ENCODE measurements at places on chromosomes 4 and X.

DNA sequence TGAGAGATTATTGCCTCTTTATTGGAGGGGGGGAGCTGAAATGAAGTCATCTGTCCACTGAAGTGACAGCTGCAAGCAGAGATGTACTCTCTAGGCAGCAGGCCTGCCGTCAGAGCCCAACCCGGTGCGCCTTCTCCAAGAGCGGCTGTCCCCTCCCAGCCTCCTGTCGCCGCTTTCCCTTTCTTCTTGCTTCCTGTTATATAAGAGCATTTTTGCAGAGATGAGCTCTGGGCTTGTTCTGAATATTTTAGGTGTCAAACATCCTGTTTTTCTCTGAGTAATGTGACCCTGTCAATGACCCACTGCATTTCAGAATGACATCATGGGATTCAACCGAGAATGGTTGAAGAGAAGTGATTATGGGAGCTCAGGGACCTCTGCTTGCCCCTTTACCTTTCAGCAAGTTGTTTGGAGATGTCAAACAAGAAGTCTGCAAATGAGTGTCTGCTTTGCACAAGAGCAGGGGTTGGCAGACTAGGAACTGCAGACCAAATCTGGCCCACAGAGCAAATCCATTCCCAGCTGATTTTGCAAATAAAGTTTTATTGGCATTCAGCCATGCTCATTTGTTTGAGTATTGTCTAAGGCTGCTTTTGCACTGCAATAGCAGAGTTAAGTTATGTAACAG is 79.9 kb downstream of the SLC9A6 start:
- peak; percentile 62 for DNase-seq
- H3K27ac ChIP-seq: no peak overlapping the region
- no peak overlapping the region for H3K4me3 ChIP-seq
- H3K36me3 ChIP-seq: no peaks in the 10 kb centered on the region
- H3K4me1 ChIP-seq: no peaks in the 10 kb centered on the region

DNA sequence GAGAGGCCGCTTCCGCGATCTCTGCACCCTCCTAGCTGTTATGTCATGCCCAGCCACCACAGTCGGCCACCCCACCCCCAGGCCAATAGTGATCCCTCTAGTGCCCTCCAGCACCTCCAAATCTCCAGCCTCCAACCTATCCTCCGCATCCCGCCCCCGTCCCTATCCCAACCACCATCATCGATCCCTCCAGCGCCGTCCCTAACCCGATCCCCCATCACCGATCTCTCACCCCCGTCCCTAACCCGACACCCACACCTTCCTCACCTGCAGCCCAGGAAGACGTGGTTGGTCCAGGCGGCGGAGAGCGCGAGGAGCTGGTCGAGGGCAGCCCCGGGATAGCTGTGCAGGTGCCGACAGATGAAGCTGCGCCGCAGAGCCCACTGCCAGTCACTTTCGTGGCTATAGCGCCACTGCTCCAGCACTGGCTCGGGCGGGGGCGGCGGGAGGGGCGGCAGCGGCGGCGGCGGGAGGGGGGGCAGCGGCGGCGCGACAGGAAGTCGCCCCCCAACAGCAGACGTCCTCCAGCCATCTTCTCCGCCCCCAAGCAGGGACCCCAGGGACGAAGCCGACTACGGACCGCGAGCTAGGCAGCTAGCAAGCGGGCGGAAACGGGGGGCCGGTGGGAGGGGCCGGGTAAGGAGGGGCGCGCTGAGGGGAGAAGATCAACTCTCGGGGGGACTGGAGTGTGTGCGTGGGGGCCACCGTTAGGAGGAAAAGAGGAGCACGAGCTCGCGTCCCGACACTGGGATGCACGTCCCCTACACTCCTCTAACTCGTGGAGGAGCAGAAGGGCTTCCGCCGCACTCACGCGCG is 552 bp downstream of the NKRF start:
- H3K36me3 ChIP-seq: no peaks in the 10 kb centered on the region
- H3K4me3 ChIP-seq: peak overlapping the region; percentile 70
- H3K27ac ChIP-seq: peak overlapping the region; percentile 98
- H3K4me1 ChIP-seq: peaks cover 16% of the 10 kb centered on the region
- no peaks in the 10 kb centered on the region for H3K27me3 ChIP-seq

- no peak overlapping the region for H3K27ac ChIP-seq
- H3K36me3 ChIP-seq: no peaks in the 10 kb centered on the region
- H3K27me3 ChIP-seq: no peaks in the 10 kb centered on the region
- no peak overlapping the region for H3K4me3 ChIP-seq
- DNase-seq: no peak
Measured at GRCh38 chr4:149203256-149204001, 612.2 kb downstream of the IQCM start.

- H3K4me3 ChIP-seq: no peak overlapping the region
- H3K4me1 ChIP-seq: no peaks in the 10 kb centered on the region
- no peak overlapping the region for H3K27ac ChIP-seq
- no peaks in the 10 kb centered on the region for H3K27me3 ChIP-seq
- no peak for DNase-seq
Measured at GRCh38 chrX:45164995-45165394, 35.7 kb downstream of the DIPK2B start.

GRCh38 chr4:141913928-141914327 is 277.5 kb downstream of the IL15 start:
- no peaks in the 10 kb centered on the region for H3K4me1 ChIP-seq
- DNase-seq: no peak
- H3K4me3 ChIP-seq: no peak overlapping the region
- H3K27me3 ChIP-seq: no peaks in the 10 kb centered on the region
- no peaks in the 10 kb centered on the region for H3K36me3 ChIP-seq

- H3K4me1 ChIP-seq: no peaks in the 10 kb centered on the region
- H3K36me3 ChIP-seq: peaks cover 57% of the 10 kb centered on the region
- no peak overlapping the region for H3K4me3 ChIP-seq
- no peaks in the 10 kb centered on the region for H3K27me3 ChIP-seq
Measured at GRCh38 chr4:168247603-168248002, 70.9 kb downstream of the DDX60 start.

DNA sequence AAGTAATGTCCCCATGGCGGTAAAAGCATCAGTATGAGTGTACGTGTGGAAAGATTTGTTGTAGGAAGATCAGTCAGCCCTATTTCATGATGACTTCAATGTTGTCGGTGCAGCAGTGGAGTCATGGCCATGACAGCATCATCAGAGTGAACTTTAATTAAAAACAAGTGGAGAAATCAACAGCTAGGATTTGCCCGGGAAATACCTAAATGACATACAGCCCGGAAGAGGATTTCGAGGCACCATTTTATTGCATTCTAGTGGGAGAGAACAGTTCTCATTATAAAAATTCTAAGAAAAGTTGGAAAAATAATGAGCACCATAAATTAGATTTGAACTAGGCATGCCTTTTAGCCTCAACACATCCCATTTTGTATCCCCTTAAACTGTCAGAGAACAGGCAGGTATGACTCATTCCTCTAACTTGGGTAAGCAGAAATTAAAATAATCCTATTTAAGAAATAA is 170.1 kb downstream of the SHROOM3 start:
- no peaks in the 10 kb centered on the region for H3K4me1 ChIP-seq
- H3K4me3 ChIP-seq: no peak overlapping the region
- H3K36me3 ChIP-seq: no peaks in the 10 kb centered on the region

DNA sequence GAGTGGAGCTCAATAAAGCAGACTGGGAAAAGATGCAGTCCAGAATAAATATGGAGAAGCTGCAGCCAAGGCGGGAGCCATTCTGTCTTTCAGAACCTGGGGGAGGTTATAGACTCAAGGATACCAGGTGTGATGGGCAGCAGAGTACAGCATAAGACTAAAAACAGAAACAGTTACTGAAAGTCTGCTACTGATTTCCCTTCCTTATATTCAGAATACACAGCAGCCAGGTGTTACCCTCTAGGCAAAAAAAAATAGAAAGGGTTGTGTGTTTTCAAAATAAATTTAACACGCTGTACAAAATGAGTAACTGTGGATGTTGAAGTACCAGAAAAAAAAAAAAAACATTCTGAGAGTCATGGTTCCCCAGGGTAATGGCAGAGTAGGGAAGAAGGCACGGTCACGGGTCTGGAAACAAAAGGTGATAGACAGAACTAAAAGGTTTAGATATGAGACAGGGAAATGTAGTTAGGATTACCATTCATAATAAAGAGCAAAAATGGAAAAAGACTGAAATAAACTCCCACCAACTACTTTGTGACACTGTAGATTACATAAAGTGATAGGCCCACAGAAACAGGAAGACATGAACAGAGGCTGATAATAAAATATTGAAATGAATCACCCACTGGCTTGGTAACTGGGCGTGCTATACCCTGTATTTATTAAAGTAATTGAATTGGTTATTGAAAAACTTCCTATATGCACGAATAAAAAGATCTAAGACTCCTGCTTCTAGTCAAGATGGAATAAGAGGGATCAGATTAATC is 10.8 kb upstream of the HHIP start:
- no peaks in the 10 kb centered on the region for H3K27me3 ChIP-seq
- H3K4me3 ChIP-seq: no peak overlapping the region
- H3K4me1 ChIP-seq: no peaks in the 10 kb centered on the region

DNA sequence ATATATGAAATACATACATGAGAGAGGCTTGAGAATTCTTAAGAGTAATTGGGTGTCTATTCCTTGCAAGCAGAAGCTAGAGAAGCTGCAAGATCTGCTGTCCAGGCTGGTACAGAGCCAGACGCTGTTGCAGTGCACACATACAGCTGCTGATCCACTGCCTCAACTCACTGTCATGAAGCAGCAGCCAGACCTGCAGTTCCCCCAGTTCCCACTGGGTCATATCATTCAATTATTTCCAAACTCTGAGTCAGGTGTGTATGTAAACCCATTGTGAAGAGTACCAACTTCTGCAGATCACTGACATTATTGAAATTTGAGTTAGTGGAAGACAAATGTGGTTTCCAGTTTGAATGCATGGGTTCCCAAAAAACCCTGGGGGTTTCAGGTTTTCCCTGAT is 1212.8 kb upstream of the ADGRL3 start:
- no peaks in the 10 kb centered on the region for H3K36me3 ChIP-seq
- no peak overlapping the region for H3K27ac ChIP-seq
- no peaks in the 10 kb centered on the region for H3K4me1 ChIP-seq
- no peak for DNase-seq

DNA sequence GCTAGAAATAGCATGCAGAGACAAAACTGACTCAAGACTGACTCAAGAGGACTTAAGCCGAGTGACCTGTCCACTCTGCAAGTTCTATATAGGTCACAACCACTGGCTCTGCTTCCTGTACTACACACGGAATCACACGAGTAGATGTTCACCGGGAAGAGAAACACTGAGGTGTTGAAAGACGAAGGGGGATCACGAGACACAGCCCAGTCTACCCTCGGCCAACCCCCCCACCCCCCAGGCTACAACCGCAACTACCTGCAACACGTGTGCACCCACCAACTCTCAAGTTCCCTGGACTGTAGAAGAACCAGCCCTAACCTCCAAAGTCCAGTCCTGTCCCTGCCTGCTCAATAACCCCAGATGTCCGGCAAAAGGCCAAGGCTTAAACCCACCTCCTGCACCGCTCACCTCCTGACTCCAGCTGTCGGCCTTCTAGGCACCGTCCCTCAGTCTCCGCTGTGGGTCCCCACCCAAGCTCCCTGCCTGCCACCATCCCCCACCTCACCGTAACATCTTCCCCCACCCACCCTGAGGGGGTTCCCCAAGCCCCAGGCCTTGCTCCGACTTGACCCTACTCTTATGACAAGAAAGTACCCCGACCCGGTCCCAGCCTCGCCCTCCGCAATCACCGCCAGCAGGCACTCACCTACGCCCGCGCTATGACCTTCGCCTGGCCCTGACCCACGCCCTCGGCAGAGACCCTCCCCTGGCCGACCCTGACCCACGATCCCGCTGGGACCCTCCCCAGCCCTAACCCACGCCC is 739 bp downstream of the GAK start:
- peak; percentile 38 for DNase-seq
- H3K4me1 ChIP-seq: peaks cover 47% of the 10 kb centered on the region
- H3K27ac ChIP-seq: peak overlapping the region; percentile 83
- peak overlapping the region; percentile 61 for H3K4me3 ChIP-seq
- H3K27me3 ChIP-seq: no peaks in the 10 kb centered on the region

- H3K4me1 ChIP-seq: no peaks in the 10 kb centered on the region
- DNase-seq: no peak
- no peak overlapping the region for H3K4me3 ChIP-seq
- H3K27me3 ChIP-seq: no peaks in the 10 kb centered on the region
Measured at GRCh38 chrX:17160975-17161374, 214.0 kb upstream of the NHS start.

- no peak overlapping the region for H3K27ac ChIP-seq
- H3K36me3 ChIP-seq: no peaks in the 10 kb centered on the region
- H3K4me3 ChIP-seq: no peak overlapping the region
- no peak for DNase-seq
- no peaks in the 10 kb centered on the region for H3K27me3 ChIP-seq
Measured at GRCh38 chr4:38560340-38560739, 103.7 kb upstream of the KLF3 start.

GRCh38 chr4:168183717-168184571 is 91.6 kb downstream of the ANXA10 start:
- H3K27me3 ChIP-seq: no peaks in the 10 kb centered on the region
- H3K4me1 ChIP-seq: no peaks in the 10 kb centered on the region
- no peak for DNase-seq
- no peaks in the 10 kb centered on the region for H3K36me3 ChIP-seq
- no peak overlapping the region for H3K4me3 ChIP-seq

- no peak overlapping the region for H3K27ac ChIP-seq
- H3K36me3 ChIP-seq: no peaks in the 10 kb centered on the region
- H3K4me1 ChIP-seq: no peaks in the 10 kb centered on the region
- no peak overlapping the region for H3K4me3 ChIP-seq
- no peaks in the 10 kb centered on the region for H3K27me3 ChIP-seq
Measured at GRCh38 chr4:83993774-83994173, 457.9 kb downstream of the GPAT3 start.

- H3K27ac ChIP-seq: no peak overlapping the region
- peak; percentile 38 for DNase-seq
- H3K4me3 ChIP-seq: no peak overlapping the region
- no peaks in the 10 kb centered on the region for H3K4me1 ChIP-seq
Measured at GRCh38 chr4:114384629-114385028, 214.0 kb upstream of the UGT8 start.

DNA sequence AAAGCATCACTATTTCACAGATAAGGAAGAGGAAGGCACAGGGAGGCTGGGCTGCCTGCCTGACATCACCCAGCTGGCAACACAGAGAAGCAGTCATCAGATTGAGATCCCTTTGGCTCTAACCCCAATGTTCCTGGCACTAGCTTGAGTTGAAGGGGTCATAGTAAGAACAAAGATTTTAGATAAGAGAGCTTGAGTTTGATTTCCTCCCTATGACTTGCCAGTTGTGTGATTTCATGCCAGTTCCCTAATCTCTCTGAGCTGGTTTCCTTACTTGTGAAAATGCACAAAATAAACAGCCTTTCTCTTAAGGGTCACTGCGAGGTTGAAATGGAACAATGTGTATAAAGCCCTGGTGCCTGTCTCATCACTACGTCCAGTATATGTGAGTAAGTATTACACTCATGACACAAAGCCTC is 475.4 kb upstream of the HS3ST1 start:
- DNase-seq: no peak
- H3K4me3 ChIP-seq: no peak overlapping the region
- H3K27ac ChIP-seq: no peak overlapping the region
- H3K27me3 ChIP-seq: no peaks in the 10 kb centered on the region
- H3K36me3 ChIP-seq: no peaks in the 10 kb centered on the region
- H3K4me1 ChIP-seq: no peaks in the 10 kb centered on the region

GRCh38 chrX:20665481-20665880 is 398.8 kb upstream of the RPS6KA3 start:
- no peaks in the 10 kb centered on the region for H3K36me3 ChIP-seq
- DNase-seq: no peak
- no peak overlapping the region for H3K4me3 ChIP-seq
- no peaks in the 10 kb centered on the region for H3K4me1 ChIP-seq

- H3K36me3 ChIP-seq: no peaks in the 10 kb centered on the region
- no peak overlapping the region for H3K4me3 ChIP-seq
- no peaks in the 10 kb centered on the region for H3K4me1 ChIP-seq
- no peaks in the 10 kb centered on the region for H3K27me3 ChIP-seq
- no peak overlapping the region for H3K27ac ChIP-seq
Measured at GRCh38 chrX:153209347-153209746, 30.3 kb downstream of the MAGEA1 start.

Measured in natural killer cell (primary cell).